AG10803 (cell line): ENCODE measurements at places on chromosomes 1 and 21.
A peak's percentile ranks its signal among the peaks of the same experiment; 100 is the strongest.

GRCh38 chr1:7517611-7518330 is 253.3 kb upstream of the VAMP3 start:
- no peak for DNase-seq

DNA sequence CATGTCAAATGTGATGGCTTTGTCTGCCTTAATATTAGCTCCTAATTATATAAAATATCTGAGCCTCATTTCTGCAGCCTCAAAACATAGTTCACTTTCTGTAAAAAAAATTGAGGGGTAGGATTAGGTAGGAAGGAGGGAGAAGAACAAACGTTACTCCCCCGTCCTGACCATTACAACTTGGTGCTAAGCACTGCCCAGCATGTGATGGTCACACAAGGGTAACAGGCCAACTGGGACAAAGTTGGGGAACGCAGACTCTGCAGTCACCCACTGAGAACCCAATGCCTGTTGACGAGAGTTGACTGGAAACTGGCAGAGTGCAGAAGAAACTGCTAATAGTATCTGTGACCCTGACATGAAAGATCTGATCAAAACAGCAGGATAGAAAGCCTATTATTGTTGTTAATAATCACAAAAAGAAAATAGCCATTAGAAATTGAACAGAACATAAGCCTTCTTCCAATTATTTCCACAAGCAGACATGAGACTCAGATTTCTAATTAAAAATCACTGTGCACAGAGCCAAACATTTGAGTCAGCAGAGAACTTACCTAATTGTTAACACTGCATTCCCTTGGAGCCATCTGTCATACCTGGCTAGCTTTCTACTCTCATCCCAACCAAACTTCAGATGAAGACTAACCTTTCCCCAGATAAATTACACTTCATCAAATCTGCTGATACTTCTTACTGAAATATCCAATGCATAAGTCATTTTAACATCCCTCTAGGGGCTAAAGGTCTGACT is 5.5 kb downstream of the SORT1 start:
- DNase-seq = no peak

DNA sequence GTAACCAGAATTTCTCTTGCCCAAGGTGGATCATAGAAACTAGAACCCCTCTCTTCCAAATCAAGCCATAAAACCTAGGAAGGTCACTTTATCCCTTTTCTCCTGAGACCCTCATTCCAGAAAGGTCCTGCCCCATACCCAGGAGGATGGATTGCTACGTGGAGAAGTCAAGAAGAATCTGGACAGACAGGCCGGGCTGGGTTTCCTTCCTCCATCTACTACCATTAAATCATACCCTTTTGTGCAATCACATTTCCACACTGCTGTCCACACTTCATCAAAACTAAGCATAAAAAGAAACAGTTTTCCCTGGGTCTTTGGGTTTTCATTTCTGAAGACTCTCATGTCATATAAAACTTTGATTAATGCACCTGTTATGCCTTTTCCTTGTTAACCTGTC is 65.4 kb downstream of the C21orf91 start:
- DNase-seq = no peak

GRCh38 chr1:60343736-60344135 is 270.2 kb upstream of the C1orf87 start:
- no peak for DNase-seq

DNA sequence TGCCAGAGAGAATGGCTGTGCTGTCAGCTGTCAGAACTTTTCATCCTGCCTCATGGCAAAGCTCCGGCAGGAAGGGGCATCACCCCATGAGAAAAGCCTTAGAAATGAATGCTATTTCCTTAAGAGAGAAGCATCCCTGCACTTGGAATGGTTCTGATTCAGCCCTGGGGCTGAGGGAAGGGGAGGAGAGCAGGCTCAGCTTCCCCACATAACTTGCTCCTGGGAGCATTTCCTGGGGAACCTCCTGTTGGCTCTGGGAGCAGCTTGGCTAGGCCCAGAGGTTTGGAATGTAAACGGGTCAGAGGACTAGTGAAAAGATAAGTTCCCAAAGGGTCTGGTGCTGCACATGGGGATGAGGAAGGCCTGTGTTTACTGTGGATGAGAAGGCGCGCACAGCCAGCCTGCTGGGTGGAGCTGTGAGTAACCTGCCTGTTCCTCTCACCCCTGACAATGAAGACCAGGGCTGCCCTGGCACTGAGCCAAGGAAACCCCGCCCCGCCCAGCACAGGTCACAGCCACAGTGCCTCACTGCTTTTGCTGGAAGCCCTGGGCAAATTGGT is 5.0 kb downstream of the PRELP start:
- peak; percentile 97 for DNase-seq

DNA sequence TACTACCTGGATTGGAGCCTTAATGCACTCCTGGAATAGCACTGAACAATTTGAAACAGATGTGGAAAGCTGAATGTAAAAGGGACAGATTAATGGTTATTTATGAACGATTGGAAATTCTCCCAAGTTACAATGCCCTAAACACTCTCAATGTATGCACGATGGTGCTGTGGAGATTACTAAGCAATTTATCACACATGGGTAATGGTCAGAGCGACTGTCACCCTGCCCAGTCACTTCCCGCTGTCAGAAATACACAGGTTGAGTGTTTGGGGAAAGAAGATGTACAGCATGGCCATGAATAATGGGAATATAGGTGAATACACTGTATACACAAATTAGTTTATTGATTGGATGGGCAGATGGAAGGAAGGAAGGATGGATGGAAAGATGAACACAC is 342.4 kb downstream of the VAV3 start:
- no peak for DNase-seq

GRCh38 chr1:18921516-18922251 is 19.3 kb upstream of the ALDH4A1 start:
- DNase-seq = no peak

GRCh38 chr1:227174164-227174563 is 144.1 kb downstream of the CDC42BPA start:
- DNase-seq = peak; percentile 70

GRCh38 chr1:246583056-246583440 is 16.8 kb downstream of the CNST start:
- no peak for DNase-seq

DNA sequence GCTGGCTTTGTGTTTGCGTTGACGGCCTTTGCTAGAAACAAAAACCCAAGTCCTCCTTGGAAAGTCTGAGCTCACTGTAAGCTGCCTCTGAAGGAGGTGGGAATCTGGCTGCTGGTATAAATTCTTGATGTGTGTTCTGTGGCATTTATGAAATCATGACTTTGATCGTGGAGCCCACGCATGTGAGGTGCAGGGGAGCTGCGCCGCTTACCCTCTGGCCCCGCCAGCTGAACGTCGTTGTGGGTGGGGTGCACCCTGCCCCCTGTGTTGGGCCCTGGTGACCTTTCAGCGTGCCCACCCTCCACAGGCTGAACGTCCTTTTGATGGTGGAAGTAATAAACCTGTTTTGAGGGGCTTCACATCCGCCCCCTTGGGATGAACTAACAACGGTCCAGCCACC is 21.2 kb upstream of the DIP2A start:
- no peak for DNase-seq

DNA sequence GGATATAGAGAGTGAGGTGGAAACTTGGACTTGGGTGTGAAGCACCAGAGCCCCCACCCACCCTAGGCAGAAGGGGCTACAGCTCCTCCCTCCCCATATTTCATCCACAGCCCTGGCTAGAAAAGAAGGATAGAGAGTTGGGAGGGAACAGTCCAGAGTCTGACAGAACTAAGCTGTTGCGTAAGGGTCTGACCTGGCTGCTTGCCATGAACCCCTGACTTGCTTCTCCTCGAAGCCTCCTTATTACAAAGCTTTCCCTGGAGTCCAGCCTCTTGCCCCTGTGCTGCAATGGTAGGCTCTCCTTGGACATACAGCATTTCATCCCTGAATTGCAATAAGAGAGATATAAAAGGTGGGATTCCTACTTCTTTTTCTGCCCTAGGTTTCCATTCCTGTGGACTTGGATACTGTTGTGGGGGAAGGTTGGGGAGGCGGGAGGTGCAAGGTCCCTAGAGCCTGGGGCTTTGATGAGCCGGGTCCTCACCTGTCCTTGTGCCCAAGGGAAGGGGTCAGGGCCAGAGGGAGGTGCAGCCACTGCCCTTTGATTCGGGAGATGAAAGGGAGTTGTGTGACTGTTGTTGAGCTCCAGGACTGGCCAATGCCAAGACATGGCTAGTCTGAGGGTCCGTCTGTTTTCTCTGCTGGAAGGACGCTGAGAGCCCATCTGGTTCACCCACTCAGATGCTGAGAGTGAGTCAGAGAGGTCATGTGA is 2.7 kb downstream of the RHBG start:
- DNase-seq = peak; percentile 25

- DNase-seq = peak; percentile 61
Measured at GRCh38 chr1:215539803-215540570, 27.1 kb upstream of the KCTD3 start.

GRCh38 chr1:78267513-78268218 is 221.9 kb downstream of the GIPC2 start:
- DNase-seq = no peak

DNA sequence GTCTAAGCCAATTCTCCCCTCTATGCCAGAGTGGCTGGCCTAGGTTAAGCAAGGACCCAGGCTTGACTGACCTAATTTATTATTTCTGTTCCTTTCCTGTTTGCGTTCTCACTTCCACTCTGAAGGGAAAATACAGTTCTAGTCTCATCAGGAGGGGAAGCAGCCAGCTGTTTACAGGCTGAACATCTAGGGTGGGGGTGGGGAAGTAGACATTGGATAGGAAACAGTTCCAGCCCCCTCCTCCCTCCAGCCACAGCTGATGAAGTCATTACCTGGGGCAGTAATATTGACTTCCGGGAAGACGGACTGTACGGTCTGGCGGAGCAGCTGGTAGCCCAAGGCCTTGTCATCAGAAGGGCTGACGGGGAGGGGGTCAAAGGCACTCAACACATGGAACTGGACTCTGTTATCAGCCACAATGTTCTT is 17.6 kb downstream of the PM20D1 start:
- no peak for DNase-seq

GRCh38 chr1:186482661-186483255 is 21.8 kb upstream of the PDC start:
- peak; percentile 66 for DNase-seq

GRCh38 chr1:65630855-65631254 is 161.8 kb upstream of the PDE4B start:
- DNase-seq = no peak

DNA sequence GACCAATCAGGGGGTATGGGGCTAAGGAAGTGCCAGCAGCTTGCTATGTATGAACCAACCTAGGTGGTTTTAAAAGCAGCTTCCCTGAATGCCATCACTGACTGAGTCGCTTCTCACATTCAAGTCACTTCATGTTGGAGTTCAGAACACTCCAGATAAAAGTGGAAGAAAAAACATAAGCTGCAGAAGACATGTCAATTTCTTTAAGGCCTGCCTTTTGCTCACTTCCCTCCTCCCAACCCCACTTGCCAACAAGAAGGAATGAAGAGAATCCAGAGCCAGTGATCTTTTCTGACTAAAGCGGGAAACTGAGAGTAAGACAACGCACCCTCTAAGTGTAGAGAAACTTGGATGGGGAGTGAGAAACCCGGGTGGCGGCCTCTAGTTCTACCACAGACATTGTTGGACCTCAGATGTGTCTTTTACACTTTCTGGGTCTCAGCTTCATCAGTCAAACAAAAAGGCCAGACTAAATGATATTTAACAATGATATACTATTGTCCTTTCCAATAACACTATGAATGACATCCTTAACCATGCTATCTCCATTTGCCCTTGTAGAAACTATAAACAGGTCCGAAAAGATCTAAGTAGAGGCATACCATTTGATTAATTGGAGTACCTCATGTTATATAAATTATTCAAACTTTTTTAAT is 54.1 kb downstream of the LUZP1 start:
- DNase-seq = peak; percentile 32

DNA sequence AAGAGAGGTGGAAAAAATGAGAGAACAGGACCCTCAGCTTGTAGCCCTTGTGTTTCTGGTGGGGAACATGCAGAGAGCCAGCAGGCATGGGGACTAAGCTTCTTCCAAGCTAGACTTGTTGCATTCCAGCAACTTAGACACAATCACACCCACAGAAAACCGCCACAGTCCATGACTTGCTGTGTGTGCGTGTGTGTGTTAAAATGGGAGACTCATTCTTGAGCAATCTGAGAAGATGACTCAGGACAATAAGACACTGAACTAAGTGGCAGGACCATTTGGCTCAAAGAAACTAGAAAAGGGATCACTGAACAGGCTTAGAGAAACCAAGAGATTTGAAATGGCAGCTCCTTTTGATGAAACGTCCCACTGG is 78.0 kb downstream of the HLX start:
- peak; percentile 99 for DNase-seq

DNA sequence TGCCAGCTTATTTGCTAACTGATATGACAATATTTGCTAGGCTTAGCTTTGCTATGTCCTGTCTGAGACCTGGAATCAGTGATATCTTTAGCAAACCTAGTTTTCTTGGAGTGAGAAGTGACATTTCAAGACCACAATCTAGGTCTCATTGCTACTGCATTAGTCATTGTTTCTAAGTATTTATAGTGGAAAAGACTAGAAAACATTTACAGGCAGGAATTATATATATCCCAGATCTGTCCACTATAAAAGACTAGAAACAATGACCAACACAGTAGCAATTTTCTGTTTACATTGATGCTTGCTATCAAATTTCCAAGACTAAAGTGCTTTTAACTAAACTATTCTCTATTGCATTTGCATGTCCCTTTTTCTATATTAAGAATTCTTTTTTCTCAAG is 5.0 kb upstream of the RGS18 start:
- no peak for DNase-seq

- peak; percentile 59 for DNase-seq
Measured at GRCh38 chr1:62407398-62408009, 29.3 kb upstream of the USP1 start.

- no peak for DNase-seq
Measured at GRCh38 chr1:34697818-34698217, 57.0 kb upstream of the GJB5 start.

DNA sequence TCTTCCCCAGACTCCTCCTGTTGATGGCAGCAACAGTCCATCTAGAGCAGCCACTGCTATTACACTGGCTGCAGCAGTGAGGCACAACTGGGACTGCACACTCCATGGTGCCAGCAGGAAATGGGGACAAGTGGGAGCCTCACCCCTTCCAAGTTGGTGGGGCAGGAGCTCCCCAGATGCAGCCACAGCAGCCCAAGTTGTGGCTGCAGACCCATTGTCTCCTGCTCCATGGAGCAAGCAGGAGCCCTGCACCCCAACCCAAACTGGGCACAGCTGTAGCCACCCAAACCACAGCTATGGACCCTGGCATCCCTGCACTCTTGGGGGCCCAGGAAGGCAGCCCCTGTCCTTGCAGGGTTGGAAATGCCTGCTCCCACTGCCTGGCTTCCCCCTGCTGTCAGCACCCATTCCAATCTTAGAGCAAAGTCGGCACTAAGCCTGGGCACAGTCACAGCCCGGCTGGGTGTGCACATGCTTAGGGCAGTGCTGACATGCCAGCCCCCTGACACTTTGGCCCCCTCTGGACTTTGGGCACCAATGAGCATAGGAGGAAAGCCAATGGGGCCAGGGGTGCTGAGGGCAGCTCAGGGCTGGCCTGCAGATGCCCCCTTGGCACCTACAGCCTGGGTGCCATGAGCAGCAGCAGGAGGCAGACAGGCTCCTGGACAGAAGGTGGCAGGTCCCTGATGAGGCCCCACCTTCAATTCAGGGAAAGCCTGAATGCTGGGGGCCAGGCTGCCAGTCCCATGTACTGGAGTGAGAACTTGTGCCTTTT is 44.0 kb downstream of the MATN1 start:
- DNase-seq = no peak
